Temporal lobe (tissue), 4 donors: ENCODE measurements at places on chromosomes 4 and X. TPM values are rescaled to one million over a fixed set of nuclear protein-coding genes. Genes with fewer than 3 reads are reported as not detected.

MAGEB17 gene
- total RNA-seq = 0.25 TPM

RASGEF1B gene
- 26.8 TPM for total RNA-seq

C4orf51 gene
- not detected for total RNA-seq

RS1 gene
- total RNA-seq = not detected

HTN1 gene
- total RNA-seq = not detected

SHROOM3 gene
- total RNA-seq = 11.8 TPM

RNF150 gene
- total RNA-seq = 43.3 TPM

SSX4B gene
- not detected for total RNA-seq

NDST3 gene
- total RNA-seq = 35.4 TPM

JAKMIP1 gene
- total RNA-seq = 22.9 TPM

RASSF6 gene
- under 0.01 TPM for total RNA-seq

MAGEA12 gene
- total RNA-seq = not detected

TRAM1L1 gene
- 22.1 TPM for total RNA-seq
